ENCODE measurements at places on chromosomes 6 and 20.

DNA sequence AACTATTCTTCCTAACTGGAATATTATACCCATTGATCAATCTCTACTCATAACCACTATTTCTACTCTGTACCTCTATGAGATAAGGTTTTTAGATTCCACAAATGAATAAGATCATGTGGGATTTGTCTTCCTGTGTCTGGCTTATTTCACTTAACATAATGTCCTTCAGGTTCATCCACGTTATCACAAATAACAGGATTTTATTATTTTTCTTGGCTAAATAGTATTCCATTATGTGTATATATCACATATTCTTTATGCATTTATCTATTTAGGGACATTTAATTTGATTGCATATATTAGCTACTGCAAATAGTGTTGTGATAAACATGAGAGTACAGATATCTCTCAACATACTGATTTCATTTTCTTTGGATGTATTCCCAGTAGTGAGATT, 823.0 kb upstream of the ADGRB3 start:
- no peak for DNase-seq

DNA sequence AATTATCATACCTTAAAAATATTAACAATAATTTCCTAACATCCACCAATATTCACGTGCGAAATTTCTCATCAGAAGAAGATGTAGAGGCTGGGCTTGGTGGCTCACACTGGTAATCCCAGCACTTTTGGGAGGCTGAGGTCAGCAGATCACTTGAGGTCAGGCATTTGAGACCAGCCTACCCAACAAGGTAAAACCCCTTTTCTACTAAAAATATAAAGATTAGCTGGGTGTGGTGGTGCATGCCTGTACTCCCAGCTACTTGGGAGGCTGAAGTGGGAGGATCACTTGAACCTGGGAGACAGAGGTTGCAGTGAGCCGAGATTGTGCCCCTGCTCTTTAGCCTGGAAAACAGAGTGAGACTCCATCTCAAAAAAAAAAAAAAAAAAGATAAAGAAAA, 36.1 kb upstream of the JAG1 start:
- DNase-seq: no peak

DNA sequence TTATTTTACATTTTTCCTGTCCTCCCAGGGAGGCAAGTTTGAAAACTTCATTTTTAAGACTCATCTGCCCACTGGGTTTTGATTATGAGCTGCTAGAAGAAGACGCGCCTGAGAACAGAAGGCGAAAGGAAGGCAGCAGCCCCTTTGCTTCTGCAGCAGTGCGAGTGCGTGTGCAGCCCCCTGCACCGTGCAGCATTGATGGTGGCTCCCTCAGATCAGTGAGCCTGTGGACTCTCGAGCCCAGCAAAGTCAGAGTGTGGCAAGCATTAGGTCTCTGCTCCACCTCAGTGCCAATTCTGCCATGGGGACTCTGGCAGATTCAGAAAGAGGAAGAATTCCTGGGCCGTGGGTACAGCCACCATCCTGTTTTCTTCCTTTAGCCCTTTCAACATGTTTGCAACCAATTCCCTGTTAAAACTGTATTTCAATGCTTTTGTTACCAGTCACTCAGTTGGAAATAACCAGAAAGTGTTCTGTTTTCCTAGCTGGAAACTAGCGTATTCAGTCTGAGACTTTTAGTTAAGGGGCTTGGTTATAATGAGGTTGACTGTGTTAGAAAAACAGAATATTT, 134.8 kb upstream of the OGFRL1 start:
- no peak for DNase-seq

GRCh38 chr6:170605574-170606259, 21.3 kb upstream of the PDCD2 start:
- DNase-seq: no peak

DNA sequence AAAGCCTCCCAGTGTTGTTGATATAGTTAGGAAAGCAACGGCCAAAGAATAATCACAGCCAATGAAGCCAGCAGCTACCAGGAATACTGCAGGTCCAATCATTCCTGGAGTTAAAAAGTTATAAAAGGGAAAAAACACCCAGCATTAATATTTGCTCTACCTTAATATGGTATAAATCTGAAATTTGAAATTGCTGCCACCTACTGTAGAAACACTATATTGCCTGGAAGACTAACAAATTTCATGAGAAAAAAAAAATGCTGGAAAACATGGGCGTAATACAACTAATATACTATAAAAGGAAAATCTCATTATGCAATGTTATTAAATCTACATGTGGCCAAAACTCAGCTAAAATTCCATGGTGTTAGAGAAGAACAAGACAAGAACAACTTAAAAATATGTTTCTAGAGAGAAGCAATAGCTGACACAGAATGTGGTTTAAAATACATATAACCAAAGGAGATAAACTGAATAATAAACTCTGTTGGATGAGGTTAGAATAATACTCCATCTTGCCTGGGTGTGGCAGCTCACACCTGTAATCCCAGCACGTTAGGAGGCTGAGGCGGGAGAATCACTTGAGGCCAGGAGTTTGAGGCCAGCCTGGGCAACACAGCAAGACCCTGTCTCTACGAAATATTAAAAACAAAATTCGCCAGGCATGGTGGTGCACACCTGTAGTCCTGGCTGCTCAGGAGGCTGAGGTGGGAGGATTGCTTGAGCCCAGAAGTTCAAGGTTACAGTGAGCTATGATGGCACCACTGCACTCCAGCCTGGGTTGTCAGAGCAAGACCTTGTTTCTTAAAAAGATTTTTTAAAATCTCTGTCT, 43.1 kb downstream of the SLC17A5 start:
- DNase-seq: peak; percentile 41

- DNase-seq: peak; percentile 85
Measured at GRCh38 chr6:109690737-109691621, at the start of the genes AK9 and FIG4. Gene AK9 (minus strand): TSS chr6:109691202. CDS start chr6:109675745, 15,457 bp downstream. Gene FIG4 (plus strand): TSS chr6:109691296. CDS start chr6:109691436, 140 bp downstream.

- no peak for DNase-seq
Measured at GRCh38 chr6:108029226-108029921, 45.2 kb downstream of the OSTM1 start.

- no peak for DNase-seq
Measured at GRCh38 chr6:41426888-41427641, 91.7 kb downstream of the NCR2 start.

DNA sequence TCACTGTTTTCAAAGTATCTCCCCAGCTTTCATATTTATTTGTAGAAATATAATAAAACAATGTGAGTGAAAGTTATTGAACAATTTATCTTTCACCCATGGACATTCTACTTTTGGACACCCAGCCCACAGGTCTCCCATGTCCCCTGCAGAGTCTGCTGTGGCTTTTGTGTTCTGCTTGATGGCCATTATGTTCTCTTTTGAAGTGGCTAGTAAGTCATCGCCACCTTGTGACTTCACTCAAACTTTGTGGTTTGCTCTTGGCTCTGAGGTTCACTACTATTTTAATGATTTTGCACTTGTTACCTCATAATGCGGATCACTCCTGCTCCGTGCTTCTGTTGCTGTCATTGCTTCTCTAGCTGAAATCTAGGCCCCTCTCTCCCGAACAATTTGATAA, 10.2 kb upstream of the DEFB113 start:
- DNase-seq: no peak

DNA sequence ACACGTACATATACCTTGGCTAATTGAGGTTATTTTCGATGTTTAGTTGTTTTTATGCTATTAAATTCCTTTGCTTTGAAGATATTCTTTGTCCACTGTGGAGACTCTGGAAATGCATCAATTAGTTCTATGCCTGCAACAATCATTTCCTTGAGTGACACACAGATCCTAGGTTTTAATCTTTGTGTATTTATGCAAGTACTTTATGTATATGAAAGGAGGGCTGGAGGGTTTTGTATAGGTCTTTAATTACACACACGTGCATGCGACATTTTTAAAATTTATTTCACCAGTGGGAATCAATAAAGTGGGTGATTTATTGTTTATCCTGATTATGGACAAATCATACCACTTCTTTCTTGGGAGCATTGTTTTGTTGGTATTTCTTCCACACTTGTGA, 57.3 kb downstream of the ZFAND3 start:
- no peak for DNase-seq

DNA sequence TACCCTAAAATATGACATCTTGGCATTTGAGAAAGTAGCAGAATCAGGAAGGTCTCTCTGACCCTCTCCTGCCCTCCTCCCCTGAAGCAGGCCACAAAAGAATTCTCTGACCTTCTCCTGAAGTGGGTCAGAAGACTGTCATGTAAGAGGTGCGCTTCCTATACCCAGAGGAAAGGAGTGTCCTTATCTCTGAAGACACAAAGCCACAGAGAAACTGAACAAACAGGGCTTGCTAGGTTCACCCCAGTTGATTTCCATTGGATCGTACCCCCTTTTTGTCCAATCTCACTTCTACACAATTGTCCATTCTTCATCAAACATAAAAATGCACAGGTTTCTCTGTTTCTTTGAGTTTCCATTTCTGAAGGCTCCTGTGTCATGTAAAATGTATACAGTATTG, 272.0 kb upstream of the SOX4 start:
- no peak for DNase-seq

- DNase-seq: no peak
Measured at GRCh38 chr20:26208296-26209091, 511.8 kb upstream of the ZNF337 start.

GRCh38 chr20:62817975-62818591, 1.2 kb downstream of the COL9A3 start:
- DNase-seq: no peak

GRCh38 chr20:17621229-17621968, 51.5 kb downstream of the DSTN start:
- DNase-seq: no peak

- no peak for DNase-seq
Measured at GRCh38 chr6:48417927-48418326, 306.9 kb upstream of the PTCHD4 start.

GRCh38 chr6:116154887-116155286, 29.0 kb upstream of the COL10A1 start:
- DNase-seq: no peak

- DNase-seq: no peak
Measured at GRCh38 chr6:153956808-153957207, 82.2 kb upstream of the OPRM1 start.

- DNase-seq: no peak
Measured at GRCh38 chr6:155584006-155584405, 128.4 kb upstream of the NOX3 start.

GRCh38 chr6:83057705-83058321, 7.8 kb downstream of the UBE3D start:
- DNase-seq: peak; percentile 34

DNA sequence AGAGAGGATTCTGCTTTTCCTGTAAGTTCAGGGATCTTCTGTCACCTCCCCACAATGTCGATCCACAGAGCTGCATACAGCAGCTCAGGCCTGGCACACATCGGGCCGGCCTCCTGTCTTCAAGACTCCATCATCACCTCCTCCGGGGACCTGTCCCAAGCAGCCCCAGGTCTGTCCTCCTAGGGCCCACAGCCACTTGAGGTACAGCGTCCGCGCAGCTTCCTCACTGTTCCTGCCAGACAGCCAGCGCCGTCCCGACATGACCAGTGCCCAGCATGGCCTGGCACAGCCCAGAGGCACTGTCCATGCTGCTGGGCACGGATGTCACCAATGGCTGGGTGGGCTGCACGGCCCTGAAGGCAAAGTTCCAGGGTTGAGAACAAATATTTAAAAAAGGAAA, 101.6 kb downstream of the DLL1 start:
- DNase-seq: no peak

GRCh38 chr6:52571099-52571755, 5.6 kb downstream of the TRAM2 start:
- DNase-seq: peak; percentile 53

DNA sequence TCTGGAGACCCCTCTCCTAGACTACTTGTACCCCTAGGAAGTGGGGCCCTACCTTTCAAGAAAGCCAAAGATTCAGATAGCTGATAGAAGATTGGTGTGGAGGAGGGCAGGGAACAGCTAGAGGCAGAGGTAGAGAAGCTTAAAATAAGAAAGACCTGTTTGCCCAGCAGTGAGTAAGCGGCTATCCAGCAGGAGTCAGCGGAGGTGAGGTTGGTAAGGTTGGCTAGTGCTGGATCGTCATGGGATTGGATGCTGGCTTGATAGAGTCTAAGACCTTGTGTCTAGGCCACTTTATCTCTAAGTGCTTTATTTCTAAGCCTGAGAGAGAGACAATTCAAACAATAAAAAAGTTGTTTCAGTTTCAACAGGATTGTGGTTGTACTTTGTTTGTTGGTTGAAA, 19.1 kb downstream of the ANKS1A start:
- DNase-seq: no peak

- no peak for DNase-seq
Measured at GRCh38 chr20:38932457-38933120, 6.4 kb downstream of the FAM83D start.

- no peak for DNase-seq
Measured at GRCh38 chr6:164294047-164294784, 879.7 kb downstream of the QKI start.

GRCh38 chr6:52725143-52725534, 38.1 kb downstream of the GSTA2 start:
- DNase-seq: no peak

GRCh38 chr20:22561965-22562577, 22.3 kb downstream of the FOXA2 start:
- DNase-seq: no peak

DNA sequence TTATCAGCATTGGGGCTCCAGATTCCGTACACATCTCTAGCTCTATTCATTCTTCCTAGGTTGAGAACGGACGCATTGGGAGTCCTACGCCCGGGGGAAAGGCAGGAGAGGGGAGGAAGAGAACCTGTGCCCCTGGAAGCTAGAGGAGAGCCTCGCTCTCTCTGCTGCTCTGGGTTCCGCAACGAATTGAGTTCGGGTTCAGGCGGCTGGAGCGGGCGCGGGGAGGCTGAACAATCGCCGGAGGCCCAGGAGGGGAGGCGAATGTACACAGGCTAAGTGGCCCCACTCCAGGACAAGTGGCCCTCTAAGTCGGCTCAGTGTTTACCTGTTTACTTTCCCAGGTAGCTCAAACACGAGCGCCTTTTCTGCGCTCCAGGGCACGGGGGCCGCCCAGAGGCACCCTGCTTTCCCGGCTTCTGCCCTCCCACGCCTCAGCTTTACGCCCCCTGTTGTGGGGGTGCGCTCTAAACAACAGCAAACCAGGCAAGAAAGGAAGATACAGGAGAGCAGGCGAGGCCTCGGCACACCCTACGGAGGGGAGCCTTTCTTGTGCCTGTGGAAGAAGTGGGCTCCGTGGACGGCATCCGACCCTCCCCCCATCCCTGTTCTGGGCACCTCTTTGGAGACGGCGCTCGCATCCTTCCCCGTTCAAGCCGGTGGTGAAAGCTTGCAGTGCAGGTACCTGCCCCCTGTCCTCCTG, 4.6 kb upstream of the NKX2-2 start:
- no peak for DNase-seq

DNA sequence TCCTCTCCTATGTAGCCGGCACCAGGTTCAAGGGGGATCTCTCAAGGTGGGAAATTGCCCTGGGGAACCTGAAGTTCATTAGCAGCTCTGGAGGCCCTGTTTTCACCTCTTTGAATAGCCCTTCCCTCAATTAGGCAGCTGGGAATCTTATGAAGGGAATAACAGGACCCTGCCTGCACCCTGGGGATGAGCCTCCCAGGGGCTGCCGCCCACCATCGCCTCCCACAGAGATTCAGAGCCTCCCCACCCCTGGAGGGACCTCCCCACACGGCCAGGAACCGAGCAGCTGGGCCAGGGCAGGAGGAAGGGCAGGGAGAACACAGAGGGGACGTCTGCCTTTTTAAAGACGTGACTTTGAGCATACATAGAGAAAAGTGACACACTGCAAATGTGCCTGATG, 4.6 kb upstream of the EEF1A2 start:
- DNase-seq: no peak

Data from renal cortex interstitium (tissue), 15 donors.